ENCODE measurements at places on chromosomes 1 and 21.

DNA sequence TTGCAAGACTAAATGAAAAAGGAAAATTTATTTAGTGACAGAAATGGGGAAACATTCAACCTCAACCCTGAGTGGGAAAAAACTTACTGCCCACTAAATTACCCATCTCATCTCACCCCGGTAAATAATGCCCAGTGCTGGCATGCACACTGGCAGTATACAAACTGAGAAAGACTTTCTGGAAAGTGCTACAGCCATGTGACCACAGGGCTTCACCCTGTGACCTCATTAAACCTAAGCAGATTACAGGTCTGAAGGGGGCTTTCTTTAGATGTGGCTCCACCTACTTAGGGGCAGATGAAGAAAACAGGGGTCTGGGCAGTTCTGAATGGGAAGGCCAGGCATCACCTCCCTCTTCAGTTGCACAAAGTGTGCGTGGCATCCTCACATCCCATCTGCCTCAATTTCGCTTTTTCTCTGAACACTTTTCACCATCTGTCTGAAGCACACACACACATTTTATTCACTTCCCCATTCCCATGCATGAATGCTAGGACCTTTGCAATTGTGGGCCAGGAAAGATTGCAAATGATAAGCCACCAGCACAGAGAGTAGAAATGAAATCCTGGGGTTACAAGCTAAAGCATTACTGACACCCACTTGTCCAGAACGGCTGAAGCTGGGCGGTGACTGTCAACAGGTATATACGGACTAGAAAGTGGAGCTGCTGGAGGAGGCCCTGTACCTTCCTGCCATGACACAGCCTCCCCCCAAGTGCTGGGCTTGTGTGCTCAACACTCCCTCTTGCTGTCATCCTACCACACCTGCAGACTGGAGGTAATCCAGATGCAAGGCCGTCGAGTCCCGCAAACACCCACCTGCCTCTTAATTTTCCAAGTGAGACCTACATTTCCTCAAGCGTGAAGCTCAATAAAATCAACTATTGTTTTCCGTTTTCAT, 2.7 kb downstream of the NADK start:
- no peak for DNase-seq

DNA sequence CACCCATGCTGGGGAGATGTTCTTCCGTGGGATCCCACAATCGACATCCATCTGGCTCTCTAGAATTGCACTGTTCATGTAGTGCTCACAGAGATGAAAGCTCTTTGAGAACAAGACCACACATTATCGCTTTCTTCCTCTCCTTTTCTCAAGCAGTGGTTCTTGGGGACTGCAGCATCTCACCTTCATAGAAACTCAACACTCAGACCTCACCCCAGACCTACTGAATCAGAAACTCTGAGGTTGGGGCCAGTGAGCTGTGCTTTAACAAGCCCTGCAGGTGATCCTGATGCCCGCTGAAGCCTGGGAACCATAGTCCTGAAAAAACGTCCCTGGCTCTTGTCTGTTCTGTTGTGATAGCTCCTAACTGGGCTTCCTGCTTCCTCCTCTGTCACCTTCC, 251.3 kb upstream of the FGGY start:
- DNase-seq: no peak

DNA sequence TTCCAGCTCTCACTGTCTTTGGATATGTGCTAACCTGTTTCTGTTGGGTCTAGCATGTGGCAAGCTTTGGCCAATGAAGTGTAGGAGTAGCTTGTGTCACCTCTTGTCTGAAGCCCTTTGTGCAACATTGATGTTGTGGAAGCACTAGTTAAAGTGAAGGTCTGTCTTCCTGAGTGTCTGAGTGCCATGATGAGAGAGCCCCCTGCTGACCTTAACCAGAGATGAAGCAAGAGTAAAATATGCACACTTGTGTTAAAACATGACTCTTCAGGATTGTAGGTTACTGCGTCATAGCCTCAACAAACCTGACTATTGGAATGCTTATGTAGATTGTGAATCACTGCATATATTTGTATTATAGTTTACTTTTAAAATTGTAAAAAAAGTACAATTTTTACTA, 103.7 kb downstream of the NCAM2 start:
- DNase-seq: no peak

GRCh38 chr1:239893127-239893731, 198.5 kb upstream of the FMN2 start:
- DNase-seq: peak; percentile 30

DNA sequence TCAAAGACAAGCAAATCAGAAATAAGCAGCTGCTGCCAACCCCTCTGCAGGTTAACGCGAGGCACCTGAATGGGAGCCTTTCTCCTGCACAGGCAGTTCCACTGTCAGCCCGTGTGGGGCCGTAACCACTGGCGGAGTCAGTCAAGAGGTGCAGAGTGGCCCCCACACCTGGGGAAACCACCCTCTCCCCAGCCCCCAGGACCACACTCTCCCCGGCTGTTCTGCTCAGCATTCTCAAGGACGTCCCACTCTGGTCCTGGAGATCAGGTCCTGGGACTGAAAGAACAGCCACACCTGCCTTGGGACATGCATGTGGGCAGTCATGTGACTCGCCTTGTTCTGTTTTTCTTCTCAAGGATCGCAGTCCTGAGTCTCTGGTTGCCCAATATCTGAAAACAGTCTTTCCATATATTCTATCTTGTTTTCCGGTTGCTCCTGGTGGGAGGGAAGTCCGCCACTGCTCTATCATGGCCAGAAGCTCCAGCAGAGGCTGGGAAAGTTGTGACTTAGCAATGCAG, 252.5 kb downstream of the PTPRU start:
- no peak for DNase-seq

- peak; percentile 36 for DNase-seq
Observed at GRCh38 chr1:180542838-180543145, 16.0 kb upstream of the OVAAL start.

DNA sequence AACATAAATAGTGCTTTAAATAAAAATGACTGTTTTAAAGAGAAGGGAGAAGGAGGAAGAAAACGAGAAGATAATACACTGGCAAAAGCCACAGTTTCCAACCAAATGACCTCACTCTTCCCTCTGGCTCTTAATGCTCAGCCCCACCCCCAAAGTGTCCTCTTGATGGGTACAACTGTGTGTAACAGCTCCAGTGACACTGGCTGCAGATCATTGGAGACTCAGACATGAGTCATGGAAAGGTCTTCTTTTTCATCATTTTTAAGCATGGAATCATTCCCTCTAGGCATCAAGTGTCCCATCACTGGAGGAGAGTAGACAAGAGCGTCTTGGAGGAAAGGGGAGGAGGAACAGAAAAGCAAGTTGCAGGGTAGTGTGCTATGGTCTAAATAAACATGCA, 333.0 kb downstream of the PAPPA2 start:
- no peak for DNase-seq

- DNase-seq: no peak
Observed at GRCh38 chr1:5566924-5567323, 425.3 kb downstream of the NPHP4 start.

- peak; percentile 40 for DNase-seq
Observed at GRCh38 chr21:35206141-35207125, 157.3 kb upstream of the RUNX1 start.

- no peak for DNase-seq
Observed at GRCh38 chr1:7562729-7563605, 208.1 kb upstream of the VAMP3 start.

DNA sequence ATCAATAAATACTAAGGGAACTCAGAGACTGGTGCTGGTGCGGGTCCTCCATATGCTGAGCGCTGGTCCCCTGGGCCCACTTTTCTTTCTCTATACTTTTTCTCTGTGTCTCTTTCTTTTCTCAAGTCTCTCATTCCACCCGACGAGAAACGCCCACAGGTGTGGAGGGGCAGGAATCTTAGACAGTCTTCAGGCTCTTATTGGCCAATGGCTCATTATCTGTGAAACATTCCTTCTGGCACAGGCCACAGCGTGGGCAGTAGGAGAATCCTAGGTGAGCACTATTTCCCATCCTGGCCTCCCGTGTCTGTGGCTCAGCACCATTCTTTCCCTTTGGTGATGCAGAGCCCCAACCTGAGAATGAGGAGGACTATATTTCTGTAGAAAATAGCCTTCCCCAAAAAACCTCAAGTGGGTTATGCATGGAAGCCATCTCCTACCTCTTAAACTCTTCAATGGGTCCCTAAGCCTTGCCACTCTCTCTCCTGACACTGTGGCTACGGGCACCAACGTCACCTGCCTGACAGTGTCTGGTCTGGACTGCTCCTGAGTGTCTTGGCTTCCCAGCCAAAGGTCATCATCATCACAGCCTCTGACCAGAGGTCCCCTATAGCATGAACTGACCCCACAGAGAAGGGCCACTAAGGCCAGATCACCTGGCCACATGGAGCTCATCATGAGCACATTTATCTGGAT, 6.2 kb upstream of the SLAMF1 start:
- DNase-seq: no peak

GRCh38 chr1:160346463-160346862, 3.3 kb downstream of the NCSTN start:
- no peak for DNase-seq

Data from renal cortical epithelial cell (primary cell).